ENCODE measurements at places on chromosomes 4 and X.

- no peak for DNase-seq
These were observed 68.9 kb downstream of the SH2D1A start for GRCh38 chrX:124415115-124415800.

DNA sequence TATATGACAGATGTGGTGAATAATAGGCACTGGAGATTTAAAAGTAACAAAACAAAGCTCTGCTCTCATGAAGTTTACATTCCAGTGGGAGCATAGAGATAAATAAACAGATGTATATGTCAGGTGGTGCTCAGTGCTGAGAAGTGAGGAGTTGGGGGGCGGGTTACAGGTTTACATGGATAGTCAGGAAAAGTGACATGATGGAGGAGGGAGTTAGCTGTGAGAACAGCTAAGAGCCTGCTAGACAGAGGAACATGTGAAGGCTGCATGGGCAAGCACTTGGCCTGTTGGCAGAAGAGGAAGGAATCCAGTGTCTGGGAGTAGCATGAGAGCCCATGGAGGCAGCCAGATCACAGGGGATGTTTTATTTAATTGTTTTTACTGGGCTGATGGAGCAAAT, 10.2 kb upstream of the TMEM156 start:
- DNase-seq: no peak

- no peak for DNase-seq
These were observed 15.7 kb upstream of the TMEM150C start for GRCh38 chr4:82577451-82577850.

DNA sequence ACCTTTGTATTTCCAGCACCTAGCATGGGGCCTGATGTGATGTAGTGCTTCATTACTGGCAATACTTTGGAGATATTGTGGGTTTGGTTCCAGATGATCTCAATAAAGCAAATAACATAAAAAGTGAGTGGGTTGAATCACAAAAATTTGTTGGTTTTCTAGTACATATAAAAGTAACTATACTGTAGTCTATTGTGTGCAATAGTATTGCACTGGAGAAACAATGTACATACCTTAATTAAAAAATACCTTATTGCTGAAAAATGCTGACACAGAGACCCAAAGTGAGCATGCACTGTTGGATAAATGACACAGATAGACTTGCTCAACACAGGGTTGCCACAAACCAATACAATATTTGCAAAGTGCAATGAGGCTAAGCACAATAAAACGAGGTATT, 17.7 kb upstream of the MGST2 start:
- DNase-seq: no peak

- no peak for DNase-seq
These were observed 140.2 kb upstream of the GYPA start for GRCh38 chr4:144280688-144281087.

DNA sequence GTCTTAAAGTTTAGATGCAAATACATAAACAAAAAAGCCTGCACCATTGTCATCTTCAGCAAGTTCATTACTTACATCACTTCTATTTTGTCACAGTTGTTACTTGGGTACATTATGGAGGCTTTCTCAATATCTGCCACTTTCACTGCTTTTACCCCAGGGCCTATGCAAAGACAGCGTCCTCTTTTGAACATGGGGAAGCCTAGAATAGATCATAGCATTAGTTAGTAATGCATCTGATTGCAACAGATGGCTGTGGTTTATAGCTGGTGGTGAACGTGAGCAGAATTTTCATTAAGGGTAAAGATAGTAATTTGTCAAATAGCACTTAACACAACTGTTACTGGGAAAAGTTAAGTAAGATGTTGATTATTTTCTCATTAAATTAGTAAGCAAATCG, 729 bp downstream of the CXCL11 start:
- DNase-seq: no peak

DNA sequence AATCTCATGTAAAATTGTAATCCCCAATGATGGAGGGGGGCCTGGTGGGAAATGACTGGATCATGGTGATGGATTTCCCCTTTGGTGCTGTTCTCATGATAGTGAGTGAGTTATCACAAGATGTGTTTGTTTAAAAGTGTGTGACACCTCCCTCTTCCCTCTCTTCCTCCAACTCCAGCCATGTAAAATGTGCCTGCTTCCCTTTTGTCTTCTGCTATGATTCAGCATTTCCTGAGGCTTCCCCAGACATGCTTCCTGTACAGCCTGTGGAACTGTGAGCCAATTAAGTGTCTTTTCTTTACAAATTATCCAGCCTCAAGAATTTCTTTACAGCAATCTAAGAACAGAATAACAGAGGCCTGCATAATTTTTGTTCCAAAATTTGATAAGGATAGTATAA, 85.2 kb downstream of the ANAPC10 start:
- DNase-seq: no peak

DNA sequence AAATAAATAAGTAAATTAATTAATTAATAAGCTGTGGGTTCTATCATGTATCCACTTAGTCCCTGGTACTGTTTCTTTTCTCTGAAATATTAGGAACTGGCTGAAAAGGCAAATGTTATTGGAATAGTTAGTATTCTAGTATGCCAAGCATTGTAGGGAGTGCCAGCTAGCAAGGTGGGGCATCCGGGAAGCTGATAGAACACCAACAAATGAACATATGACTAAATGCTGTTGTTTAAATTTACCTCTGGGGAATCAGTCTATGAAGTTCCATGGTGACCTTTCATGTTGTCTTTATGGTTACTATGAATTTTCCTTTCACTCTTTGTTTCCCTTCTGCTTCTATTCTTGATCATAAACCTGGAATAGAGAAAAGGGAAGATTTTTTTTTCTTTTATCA, 32.7 kb downstream of the NUDT6 start:
- no peak for DNase-seq

DNA sequence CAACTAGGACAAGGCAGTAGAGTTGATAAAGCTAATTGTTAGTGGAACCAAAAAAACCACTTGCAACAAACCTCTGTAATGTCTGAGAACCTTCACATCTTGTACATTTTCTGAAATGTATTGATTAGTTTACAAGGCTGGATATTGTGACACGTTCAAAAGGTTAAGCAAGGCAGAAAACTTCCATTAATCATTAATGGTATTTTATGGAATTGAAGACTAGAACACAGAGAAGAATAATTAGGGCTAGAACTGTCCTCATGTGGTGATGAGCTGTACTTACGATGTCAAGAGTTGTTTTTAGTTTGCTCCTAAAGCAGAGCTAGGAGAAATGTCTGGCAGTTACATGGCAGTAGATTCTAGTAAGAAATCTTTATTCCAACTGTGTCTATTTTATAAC, 12.3 kb downstream of the GC start:
- no peak for DNase-seq

- DNase-seq: peak; percentile 79
These were observed 1.3 kb downstream of the AFF1 start for GRCh38 chr4:86935853-86936733.

- peak; percentile 37 for DNase-seq
These were observed 342.8 kb downstream of the DMD start for GRCh38 chrX:32868524-32868895.

DNA sequence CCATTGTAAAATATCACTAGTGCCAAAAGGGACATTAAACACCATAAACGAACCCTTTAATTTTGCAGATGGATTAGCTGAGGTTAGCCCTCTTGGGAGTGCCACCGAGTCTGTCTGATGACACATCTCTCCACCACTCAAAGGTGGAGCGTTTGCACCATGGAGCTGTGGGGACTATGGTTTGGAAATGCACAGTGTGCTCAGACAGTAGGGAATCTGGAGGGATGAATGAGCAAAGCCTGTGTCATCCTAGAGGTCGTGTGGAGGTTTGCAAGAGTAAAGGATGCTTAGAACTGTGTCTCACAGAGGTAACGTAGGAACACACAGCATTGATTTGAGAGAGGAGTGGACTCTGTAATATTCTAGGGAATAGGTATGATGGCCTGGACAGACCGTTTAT, 93.7 kb downstream of the CLNK start:
- DNase-seq: no peak

DNA sequence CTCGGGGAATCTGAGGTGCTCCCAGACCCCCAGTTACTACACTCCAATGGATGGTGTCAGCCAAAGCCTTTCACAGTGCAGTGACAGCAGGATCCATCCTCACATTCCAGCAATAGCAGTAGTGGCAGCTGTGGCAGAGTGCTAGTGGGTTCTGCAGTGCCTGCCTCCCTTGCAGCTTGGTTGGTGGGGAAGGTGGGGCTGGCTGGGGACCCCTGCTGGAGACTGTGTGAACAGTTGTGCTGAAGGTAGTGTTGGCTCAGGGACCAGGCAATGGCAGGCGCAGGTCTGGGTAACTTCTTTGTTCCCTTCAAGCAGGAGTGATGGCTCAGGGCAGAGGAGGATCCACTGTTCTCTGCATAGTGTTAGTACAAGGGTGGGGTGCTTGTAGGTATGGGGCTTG, 343.7 kb upstream of the TRAM1L1 start:
- DNase-seq: no peak

DNA sequence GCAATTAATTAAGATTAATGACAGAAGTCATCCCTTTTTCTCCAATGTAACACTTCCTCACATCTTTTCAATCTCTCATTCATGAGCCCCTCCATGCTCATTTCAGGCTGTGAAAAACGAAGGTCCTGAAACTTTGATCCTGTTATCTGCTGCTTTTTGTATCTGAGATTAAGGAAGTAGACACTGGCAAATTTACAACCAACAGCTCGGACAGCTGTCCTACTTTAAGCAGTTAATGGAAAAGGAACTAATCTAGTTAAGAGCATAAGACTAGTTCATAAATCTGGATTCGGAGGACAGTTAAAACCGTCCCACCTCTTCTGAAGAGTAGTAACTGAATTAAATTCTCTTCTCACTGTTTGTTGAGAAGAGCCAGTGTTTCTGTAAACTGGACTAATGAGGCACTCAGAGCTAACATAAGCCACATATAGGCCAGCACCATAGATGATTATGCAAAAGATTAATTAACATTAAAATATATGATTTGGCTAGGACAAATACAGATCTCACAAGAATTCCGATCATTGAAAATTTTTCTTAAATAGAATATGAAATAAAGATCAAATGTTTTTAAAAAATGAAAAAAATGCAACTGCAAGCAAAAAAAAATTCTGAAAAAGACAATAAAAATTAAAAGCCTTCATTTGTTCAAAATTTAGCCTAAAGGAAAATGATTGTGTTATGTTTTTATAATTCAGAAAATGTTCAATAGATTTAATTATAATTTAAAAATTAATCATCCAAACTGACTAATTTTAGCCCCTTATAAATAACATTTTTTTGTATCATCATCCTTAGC, 114.4 kb downstream of the ANTXR2 start:
- no peak for DNase-seq

- DNase-seq: peak; percentile 68
These were observed 391 bp upstream of the PHKA1 start for GRCh38 chrX:72714478-72714916.
